ENCODE measurements at places on chromosomes 16 and 17.

DNA sequence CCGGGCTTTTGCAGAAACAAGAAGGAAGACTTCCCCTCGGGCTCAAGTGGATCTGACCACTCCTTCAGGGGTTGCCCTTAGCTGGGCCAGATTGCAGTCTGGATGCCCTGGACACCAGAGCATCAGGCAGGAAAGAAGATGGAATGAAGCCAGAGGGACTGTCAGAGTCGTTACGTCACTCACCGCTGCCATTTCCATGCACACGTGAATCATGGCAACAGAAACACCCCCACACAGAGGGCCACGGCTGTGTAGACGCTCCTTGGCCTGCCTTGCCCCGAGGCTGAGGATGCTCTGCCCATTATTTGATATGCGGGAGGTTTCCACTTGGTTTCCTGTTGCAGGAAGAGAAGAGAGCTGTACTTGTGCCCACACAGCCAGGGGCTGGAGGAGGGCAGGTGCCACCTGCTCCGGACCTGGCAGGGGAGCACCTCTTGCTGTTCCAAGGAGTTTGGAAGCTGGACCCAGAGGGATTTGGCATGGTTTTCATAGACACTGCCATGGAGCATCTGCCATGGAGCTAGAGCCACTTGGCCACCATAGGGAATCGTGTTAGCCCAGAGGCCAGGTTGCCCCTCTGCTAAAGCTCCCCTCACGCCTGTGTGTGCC, 29.4 kb downstream of the RBFOX3 start:
- DNase-seq, result no peak

GRCh38 chr16:4328046-4328781, 12.3 kb downstream of the GLIS2 start:
- peak; percentile 91 for DNase-seq

DNA sequence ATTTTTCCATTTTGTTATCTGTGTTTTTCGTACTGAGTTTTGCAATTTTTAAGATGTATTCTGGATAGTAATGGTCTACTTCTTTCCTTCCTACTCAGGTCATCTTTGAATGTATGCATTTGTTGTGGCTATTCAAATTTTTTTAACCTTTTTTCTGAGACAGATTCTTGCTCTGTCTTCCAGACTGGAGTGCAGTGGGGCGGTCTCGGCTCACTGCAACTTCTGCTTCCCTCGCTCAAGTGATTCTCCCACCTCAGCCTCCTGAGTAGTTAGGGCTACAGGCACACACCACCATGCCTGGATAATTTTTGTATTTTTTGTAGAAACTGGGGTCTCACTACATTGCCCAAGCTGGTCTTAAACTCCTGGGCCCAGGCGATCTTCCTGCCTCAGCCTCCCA, 33.6 kb downstream of the VPS35L start:
- DNase-seq, result no peak

DNA sequence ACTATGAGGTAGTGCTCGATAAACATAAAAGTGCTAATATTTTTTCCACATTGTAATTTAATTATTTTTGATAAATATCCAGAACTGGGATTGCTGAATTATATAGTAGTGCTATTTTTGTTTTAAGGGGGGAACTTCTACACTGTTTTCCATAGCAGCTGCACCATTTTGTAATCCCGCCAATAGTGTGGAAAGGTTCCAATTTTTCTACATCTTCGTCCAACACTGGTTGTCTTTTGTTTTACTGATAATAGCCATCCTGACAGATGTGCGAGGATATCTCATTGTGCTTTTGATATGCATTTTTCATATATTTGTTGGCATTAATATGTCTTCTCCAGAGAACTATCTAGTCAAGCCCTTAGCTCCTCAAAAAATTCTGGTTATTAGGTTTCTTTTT, 259.6 kb upstream of the KCNJ16 start:
- DNase-seq, result no peak

DNA sequence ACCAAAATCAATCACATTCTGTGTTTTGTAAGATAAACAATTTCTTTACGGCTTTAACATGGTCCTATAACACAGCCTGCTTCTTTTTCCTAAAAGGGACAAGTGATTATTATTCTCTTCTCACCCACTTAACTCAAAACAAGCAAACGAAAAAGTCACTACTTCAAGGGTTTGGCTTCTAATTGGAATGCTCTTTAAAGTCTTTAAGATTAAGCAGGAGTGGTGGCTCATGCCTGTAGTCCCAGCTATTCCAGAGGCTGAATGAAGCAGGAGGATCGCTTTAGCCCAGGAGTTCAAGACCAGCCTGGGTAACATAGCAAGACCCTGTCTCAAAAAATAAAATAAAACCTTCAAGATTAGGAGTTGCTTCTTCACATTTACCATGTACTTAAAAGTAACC, 66.6 kb upstream of the CNEP1R1 start:
- no peak for DNase-seq

DNA sequence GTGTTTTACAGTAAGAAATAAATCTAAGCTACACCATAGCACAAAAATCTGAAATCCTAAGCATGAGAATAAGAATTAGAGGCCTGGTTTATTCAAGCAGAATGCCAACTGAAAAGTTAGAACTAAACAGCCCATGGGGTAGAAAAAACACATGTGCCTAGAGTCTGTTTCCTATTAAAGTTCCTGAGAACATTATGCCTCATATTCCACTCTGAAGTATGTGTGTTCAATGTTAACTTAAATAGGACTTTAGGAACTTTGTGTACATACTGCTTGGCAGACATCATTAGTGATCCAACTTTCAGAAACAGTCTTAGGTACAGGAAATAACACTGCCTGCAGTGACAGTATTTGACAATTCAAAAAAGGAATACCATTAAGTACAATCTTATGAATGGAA, 18.2 kb downstream of the HEATR6 start:
- DNase-seq, result no peak

GRCh38 chr17:17253406-17253805, 16.4 kb upstream of the FLCN start:
- peak; percentile 47 for DNase-seq

DNA sequence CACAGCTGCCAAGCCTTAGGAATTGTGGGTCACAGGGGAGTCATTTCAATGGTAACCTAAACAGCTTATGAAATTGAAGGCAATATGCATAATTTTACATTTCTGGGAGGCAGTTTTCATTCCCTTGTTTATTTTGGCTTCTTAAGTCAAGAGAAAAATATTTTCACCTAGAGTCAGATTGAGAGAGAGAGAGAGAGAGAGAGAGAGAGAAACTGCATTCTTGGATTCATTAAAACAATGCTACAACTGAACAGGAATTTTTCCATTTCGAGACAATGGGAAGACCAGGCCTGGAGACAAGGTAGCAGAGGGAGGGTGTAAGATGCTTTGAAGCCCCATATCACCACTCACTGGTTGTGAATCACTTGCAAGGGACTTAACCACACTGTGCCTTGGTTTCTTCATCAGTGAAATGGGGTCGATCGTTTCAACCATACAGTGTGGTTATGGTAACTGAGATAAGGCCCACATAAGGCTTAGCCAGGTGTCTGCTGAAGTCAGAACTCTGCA, 224.7 kb upstream of the IRX3 start:
- DNase-seq, result no peak

- no peak for DNase-seq
Observed at GRCh38 chr17:36008998-36009665, 7.8 kb upstream of the CCL15 start.

DNA sequence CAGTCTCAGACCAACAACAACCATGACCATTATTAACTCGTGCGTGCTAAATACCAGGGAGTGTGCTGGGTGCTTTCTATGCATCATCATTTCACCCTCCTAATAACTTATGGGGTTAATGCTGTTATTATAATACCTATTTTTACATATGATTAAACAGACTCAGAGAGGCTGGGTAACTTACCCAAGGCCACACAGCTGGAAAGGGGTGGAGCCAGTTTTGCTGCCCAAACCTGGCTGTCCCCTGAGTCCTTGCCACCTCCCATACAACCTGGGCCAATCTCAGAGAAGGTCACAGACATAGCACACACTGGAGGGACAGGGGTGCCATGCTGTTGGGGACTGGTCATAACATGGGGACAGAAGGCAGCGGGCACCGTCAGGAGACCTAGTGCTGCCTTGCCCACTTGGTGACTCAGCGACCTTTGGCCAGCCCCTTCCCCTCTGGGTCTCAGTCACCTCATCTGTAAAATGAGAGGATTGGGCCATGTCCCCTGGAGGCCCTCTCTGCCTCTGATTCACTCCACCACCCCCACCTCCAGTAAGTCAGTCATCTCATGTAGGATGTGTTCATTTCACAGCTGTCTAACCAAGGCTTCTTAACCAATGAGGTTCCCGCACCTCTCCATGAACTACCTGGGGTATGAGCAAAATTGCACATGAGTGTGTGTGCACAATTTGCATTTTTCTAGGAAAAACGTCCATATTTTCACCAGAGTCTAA, 11.4 kb upstream of the FADS6 start:
- no peak for DNase-seq

DNA sequence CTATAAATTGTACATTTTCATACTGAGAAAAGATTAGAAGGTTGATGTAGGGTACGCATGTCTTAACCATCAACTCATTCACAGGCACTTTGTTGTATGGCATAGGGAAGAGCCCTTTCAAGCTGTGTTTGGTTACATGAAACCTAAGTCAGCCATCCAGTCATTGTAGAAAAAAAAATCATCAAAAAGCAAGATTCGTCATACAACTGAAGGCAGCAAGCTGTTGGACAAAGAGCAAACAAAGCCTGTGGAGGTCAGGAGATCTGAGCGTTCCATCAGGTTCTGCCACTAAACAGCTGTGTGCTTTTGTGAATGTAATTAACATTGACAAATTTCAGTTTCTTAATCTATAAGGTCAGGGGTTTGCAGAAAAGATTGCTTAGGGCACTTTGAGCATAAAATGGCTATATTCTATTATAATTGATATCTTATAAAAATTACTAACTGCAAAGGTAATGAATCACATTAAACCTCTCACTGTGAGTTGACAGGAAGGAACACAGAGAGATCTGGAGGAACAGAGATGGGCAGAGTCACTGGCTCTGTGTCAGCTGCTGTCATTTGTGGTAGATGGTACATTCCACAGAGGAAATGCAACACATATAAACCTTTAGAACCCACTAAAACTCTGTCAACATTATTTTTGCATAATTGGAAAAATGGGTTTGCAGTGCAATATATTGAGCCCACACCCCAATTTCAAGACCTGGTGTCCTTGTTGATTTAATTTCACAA, 66.3 kb upstream of the MYOCD start:
- DNase-seq, result no peak

GRCh38 chr17:50495918-50496317, 12.3 kb upstream of the MYCBPAP start:
- DNase-seq, result no peak

- no peak for DNase-seq
Observed at GRCh38 chr16:21277045-21277926, 804 bp downstream of the CRYM start.

DNA sequence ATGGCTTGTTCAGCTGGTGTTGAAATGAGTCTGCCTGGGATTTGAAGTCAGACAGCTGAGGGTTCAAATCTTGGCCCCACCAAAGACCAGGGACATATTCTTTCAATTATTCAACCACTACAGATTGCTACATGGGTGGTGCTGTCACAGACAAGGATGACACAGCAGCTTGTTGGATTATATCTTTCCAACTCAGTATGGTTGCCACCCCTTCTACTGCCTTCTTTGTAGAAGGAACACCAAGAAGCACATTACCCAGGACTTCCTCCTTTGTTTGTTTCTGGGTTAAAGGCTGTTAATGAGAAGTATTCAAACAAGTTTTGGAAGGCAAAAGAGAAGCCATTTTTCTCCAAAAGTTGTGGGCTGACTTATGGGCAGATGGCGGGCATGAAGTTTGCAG, 78.6 kb downstream of the COPRS start:
- peak; percentile 74 for DNase-seq

DNA sequence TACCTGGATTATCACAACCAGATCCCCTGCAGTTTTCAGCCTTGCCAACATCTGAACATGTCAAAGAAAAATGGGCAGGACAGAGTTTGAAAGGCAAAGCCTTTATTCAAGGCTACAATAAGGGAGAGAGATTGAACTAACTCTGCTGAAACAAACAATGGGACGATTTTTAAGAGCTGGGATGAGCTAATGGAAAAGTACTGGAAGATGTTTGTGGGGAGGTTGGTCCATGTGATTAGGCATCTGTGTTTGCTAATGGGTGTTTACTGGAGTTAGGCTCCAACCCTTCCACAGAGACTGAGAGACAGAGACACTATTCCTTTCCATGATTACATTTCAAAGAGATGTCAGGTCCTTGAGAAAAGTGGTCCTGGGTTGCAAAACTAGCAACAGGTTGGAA, 35.0 kb upstream of the HSBP1 start:
- DNase-seq, result no peak

- DNase-seq, result no peak
Observed at GRCh38 chr17:5422505-5422904, 2.5 kb downstream of the RPAIN start.

Measured in hematopoietic multipotent progenitor cell treated with erythropoietin and hydrocortisone succinate and interleukin-3 and kit ligand, for 4 days (in vitro differentiated cells).